Activated CD4-positive, alpha-beta memory T cell treated with anti-CD3 and anti-CD28 coated beads, Interleukin-2, amount 10 ng/mL, durations not matched to agents 7 days and 5 days (primary cell): ENCODE measurements at places on chromosomes 4 and X. TPM values are rescaled to one million over a fixed set of nuclear protein-coding genes. Genes with fewer than 3 reads are reported as not detected.

GRCh38 chr4:7463566-7464258 is 29.0 kb upstream of the PSAPL1 start:
- DNase-seq = no peak

DNA sequence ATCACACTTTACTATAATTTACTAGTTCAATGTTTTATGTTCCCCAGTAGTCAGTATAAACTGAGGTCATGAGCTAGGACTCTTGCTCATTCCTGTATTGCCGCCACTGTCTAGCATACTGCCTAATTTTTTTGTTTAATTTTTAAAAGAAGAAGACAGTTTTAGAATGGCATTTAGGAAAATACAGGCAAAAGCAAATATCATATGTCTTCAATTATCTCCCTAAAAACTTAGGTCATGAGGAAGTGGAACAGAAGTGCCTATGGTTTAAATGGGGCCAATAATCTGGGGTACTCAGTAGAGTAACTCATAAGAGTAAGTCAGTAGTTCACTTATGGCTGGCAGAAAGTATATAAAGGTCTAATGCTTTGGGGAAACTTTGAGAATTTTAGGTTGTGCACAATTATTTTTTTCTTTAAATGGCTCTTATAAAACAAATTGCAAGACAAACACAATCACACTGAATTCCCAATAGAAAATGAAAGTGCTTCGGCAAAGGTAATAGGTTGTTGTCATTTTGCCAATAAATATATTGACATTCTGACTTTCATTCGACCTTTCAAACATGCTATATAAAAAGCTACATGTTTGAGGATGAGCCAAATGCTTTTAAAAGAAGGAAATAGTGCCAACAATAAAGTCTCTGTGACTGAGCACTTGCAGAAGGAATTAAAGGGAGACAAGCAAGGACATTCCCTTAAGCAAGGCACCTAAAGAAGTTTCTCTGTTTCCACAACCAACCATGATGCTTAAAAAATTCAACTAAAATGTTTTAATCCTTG is 390.1 kb downstream of the PDGFC start:
- DNase-seq = no peak

DNA sequence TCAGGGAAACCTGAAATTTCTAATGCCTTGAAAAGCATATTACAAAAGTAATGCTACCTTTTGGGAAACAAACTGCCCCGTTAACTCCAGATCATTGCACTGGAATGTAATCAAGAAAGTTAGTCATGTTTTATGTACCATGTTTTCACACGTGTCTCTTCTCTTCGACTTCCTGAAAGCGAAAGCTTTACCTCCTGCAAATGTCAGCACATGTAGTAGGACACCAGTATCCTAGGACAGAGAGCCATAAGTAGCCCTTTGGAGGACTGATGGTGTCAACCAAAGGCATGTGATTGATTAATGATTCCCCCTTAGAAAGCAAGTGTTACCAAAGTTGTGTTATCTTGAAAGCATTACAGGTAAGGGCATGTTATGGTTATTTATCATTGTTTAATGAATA is 8.8 kb upstream of the MND1 start:
- no peak for DNase-seq

GRCh38 chr4:57080781-57081650 is 29.2 kb downstream of the IGFBP7 start:
- no peak for DNase-seq

GRCh38 chrX:124393238-124393637 is 46.9 kb downstream of the SH2D1A start:
- no peak for DNase-seq

GRCh38 chr4:123339507-123340380 is 56.9 kb upstream of the SPRY1 start:
- DNase-seq = no peak

DNA sequence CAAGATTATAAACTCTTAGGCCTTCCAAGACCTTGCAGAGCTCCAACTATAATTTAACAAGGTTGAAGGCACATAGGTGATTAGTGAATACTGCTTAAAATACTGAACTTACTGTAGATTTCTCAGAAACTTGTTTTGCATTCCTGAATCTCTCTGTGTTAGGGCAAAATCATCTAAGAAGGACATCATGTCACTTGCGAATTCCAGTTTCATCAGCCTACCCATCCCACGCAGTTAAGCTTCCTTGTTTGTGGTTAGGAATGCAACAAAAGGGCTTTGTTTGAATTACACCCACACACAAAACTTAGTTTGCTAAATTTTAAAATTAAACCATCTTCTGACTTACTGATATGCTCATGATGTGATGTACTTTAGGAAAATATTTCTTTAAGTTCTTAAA is 174.0 kb downstream of the SOWAHB start:
- DNase-seq = no peak

DNA sequence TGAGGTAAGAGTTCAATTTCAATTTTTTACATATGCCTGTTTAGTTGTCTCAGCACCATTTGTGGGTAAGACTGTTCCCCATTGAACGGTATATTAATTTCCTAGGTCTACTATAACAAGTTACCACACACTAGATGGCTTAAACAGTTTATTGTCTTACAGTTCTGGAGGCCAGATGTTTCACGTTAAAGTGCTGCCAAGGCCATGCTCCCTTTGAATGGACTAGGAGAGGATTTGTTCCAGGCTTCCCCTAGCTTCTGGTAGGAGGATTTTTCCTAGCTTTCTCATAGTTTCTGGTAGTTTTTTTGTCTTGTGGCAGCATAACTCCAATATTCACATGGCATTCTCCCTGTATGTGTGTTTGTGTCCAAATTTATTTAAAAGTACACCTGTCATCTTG is 149.3 kb upstream of the CYSLTR1 start:
- DNase-seq = no peak

GRCh38 chr4:162684371-162684700 is 482.4 kb downstream of the NAF1 start:
- DNase-seq = no peak

DNA sequence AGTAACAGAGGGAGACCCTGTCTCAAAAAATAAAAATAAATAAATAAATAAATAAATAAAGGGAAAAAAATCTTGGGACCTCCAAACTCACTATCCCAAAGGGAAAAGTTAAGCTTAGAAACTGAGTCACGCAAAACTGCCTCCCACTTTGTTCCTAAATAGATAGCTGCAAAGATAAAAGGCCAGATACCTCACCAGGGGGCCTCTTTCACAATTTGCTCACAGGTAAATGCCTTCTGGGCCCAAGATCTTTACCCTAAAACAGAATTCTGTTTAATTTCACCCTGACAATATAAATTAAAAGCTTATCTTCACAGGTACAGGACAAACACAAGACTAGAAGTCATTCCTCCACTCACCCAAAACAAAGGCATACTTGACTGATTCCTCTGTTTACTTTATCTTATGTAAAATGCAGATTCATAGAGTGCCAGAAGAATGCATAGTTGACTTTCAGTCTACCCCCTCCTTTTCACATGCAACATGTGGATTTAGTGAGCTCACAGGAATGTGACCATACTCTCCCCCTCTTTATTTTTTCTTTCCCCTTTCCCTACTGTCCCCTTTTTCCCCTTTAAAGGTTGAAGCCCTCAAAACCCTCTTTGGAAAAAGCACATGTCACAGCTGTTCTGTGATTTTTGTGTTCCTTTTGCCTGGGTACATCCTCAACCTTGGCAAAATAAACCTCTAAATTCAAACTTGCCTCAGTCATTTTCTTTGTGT is 23.4 kb downstream of the ELF2 start:
- no peak for DNase-seq

DNA sequence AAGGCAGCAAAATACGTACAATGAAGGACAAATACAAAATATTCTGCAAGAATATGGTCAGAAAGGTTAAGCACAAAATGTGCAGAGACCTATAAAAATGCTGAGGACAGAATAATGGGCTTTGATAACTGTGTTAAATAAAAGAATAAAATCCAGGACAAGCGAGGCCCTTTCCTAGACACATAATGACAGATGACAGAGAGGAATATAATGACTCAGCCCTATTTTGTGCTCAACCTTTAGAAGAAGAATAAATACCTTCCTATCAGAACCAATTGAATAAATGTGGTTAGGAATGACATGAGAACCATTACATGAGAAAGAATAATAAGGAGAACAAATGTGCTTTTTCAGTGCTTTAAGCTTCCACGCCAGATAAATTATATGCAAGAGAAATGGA is 178.0 kb downstream of the TEX13C start:
- DNase-seq = no peak

DNA sequence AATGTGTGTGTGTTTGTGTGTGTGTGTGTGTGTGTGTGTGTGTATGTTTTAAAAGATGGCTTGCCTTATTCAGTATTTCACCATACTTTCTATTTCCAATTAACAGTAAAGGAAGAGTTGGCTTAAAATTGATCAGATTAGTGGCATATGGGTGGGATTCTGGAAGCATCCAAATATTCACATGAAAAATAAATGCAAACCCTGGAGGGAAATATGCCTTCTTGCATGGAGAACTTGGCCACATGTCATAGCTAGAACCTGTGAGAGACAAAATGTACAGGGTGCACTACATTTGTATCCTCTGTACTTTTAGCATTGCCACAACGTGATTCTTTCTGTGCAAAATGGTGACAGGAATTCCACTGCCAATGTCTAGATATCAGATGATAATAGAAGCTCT is 589.6 kb downstream of the ZNF674 start:
- no peak for DNase-seq

DNA sequence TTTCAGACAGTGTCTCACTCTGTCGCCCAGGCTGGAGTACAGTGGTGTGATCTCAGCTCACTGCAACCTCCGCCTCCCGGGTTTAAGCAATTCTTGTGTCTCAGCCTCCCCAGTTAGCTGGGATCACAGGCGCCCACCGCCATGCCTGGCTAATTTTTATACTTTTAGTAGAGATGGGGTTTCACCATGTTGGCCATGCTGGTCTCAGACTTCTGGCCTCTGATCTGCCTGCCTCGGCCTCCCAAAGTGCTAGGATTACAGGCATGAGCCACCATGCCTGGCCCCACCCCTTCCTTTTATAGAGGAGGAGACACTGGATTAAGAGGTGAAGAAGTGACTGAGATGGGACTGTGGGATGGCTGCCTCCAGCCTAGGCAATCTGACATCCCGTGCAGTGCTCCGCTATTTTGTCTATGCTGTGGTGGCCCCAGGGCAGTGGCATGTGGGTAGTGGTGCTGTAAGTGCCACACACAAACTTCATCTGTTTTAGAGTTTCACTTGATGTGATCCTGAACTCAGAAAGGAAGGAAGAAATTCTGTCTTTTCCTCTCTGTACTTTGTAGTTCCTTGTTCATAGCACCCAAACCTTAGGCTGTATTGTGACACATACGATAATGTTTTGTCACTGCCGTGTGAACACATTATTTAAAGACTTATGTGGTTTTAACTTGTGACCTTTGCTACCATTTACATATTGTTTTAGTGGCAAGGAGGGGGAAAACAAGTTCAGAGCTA is 48.9 kb downstream of the FNIP2 start:
- no peak for DNase-seq

DNA sequence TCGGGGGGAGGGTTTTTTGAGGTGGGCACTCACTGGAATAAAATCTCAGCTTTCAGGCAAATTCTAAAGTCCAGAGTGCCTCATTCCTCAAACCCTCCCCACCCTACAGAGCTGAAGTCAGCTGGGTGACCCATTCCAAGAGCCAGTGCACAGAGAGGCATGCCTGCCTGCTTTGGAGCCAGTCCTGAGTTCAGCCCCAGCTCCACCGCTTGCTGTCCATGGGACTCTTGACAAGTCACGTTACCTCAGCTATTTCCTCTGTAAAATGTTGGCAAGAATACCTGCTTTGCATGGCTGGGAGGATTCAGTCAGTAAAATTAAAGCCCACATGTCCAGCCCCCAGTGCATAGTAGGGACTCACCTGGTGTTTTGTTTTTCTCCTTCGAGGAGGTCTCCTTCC is 125.9 kb upstream of the PJA1 start:
- no peak for DNase-seq

DNA sequence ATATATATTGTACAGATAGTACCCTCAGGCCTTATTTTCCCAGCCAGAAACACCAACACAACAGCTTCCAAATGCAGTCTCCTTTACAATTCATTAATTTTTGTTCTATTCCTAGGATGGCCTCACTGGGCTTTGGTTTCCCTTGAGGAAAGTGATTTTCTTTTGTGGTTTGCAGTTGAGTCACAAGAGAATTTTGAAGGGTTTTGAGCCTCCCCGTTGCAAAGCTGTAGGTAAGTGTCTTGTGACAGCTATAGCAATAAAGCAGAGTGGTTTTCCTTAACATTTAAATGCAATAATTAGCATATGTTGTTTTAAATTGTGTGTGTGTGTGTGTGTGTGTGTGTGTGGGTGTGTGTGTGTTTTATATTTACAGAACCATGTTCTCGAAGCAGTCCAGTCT is 54.1 kb upstream of the WDR17 start:
- DNase-seq = no peak

GRCh38 chr4:112288455-112288854 is 2.8 kb upstream of the TIFA start:
- DNase-seq = no peak

GRCh38 chrX:135931644-135932487 is 38.4 kb downstream of the SAGE1 start:
- peak; percentile 41 for DNase-seq

DNA sequence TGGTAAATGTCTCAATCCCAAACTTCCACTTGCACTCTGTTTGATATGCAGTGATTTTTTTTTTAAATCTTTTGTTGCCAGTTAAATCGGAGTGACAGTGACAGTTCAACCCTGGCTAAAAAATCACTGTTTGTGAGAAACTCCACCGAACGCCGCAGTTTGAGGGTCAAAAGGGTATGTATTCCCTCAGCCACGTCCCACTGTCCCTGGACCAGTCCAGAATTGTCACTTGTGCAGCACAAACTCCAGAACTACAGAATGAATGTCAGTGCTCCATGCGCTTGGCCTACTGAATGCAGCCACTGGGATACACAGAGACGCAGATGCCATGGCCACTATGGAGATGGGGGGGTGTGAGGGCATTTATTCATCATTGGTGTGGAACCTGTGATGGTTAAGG is 34.2 kb downstream of the CLDN22 start:
- DNase-seq = no peak

DNA sequence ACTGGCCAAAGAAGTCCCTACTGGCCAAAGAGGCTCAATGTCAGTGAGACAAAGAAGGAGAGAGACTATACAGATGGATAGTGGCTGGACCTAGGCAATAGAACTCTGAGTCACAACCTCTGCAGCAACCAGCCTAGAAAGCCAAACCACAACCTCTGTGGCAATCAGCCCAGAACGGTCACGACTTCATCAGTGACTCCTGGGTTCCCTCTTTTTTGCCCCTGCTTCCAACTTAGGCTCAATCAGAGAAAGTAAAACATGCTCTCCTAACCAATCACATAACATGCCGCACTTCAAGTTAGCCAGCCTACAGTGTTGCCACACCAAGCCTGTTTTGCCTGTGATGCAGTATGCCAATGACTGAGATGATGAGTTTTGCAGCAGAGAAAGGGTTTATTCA is 203.4 kb downstream of the ANAPC10 start:
- no peak for DNase-seq

GRCh38 chr4:40446839-40447238 is 111.7 kb downstream of the CHRNA9 start:
- no peak for DNase-seq

DCAF4L1 gene
- 0.15 TPM for total RNA-seq

TMEM154 gene
- 50.0 TPM for total RNA-seq

SEPTIN11 gene
- 23.3 TPM for total RNA-seq

STARD8 gene
- total RNA-seq = 3.5 TPM

MAGEA1 gene
- not detected for total RNA-seq

MAGEA4 gene
- not detected for total RNA-seq
